ENCODE measurements at places on chromosomes 1 and 21. TPM values are rescaled to one million over a fixed set of nuclear protein-coding genes. Genes with fewer than 3 reads are reported as not detected.

Gene TTLL10
- total RNA-seq, result not detected

Gene NBPF6
- total RNA-seq, result not detected

Gene LIPI
- total RNA-seq, result not detected

Gene ANGPTL3
- total RNA-seq, result not detected

Gene ZNF362
- total RNA-seq, result 1.3 TPM

Gene FAM151A
- not detected for total RNA-seq

Gene SIM2
- total RNA-seq, result 0.96 TPM

Gene SLC5A9
- 0.24 TPM for total RNA-seq

Gene CYP4Z1
- not detected for total RNA-seq

Gene TMEM269
- 0.21 TPM for total RNA-seq

Gene CHIT1
- total RNA-seq, result 0.24 TPM

Gene SPRR2B
- total RNA-seq, result not detected

Gene KCNA2
- not detected for total RNA-seq

Gene GJC2
- total RNA-seq, result 1.7 TPM

Gene FGR
- total RNA-seq, result 0.64 TPM

Gene GUCA2A
- total RNA-seq, result not detected

Gene ZFP69B
- 2.2 TPM for total RNA-seq

Gene CLDN17
- total RNA-seq, result not detected

Gene MTF1
- 3.6 TPM for total RNA-seq

Gene BSND
- total RNA-seq, result not detected

Gene CD1B
- total RNA-seq, result not detected

Gene OXCT2
- 0.72 TPM for total RNA-seq

Gene THEMIS2
- 18.6 TPM for total RNA-seq

Gene SERTAD4
- 0.72 TPM for total RNA-seq

Gene ERG
- under 0.01 TPM for total RNA-seq

Gene COL24A1
- total RNA-seq, result under 0.01 TPM

Gene LCE2A
- not detected for total RNA-seq

Measured in tracheal epithelial cell (primary cell).